ENCODE measurements at places on chromosomes 12 and 14. TPM values are rescaled to one million over a fixed set of nuclear protein-coding genes. Genes with fewer than 3 reads are reported as not detected.
A peak's percentile ranks its signal among the peaks of the same experiment; 100 is the strongest.

MRPL51 gene
- total RNA-seq = 27.3 TPM

MTA1 gene
- 42.0 TPM for total RNA-seq

AP4S1 gene
- total RNA-seq = 26.9 TPM

KRT3 gene
- not detected for total RNA-seq

ERBB3 gene
- total RNA-seq = 2.0 TPM

GABARAPL1 gene
- 44.8 TPM for total RNA-seq

DNA sequence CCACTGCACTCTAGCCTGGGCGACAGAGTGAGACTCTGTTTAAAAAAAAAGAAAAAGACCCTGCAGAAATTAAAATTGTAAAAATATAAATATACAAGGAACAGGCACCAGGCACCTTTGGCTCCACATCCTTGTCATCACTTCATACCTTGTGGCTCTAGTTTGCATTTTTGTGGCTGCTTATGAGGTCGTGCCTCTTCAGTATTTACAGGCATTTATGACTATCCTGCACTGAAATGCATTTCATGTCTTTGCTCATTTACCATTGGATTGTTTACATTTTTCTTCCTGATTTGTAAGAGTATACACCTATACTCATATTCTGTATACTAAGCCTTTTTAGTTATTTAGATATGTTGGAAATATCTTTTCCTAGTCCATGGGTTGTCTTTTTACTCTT, 20.1 kb downstream of the BICD1 start:
- DNase-seq = no peak

DNA sequence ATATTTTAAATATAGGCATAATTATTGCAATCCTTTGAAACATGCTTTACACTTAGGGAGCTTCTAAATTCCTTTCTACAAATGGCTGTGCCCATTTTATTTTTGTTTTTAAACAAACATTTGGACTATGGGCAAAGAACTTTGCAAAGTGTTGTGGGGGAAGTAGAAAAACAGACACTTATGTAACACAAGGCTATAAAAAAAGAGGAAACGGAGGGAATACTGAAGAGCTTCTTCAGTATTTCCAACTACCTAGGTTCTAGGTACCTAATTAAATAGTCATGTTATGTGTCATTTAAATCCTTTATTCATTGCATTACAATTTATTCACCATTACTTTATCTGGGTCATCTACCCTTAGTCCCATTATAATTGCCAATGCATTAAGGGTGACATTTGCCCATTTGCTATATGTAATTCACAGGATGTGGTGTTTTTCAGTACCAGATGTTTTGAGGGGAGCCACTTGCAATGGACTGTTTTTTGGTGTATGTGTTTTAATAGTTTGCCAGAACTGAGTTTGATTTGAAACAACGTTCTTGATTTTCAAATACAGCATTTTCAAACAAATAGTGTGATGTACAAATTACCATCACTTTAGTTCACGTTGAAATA, 1.5 kb upstream of the MSRB3 start:
- DNase-seq = no peak

- no peak for DNase-seq
These were observed 88.8 kb upstream of the DYRK2 start for GRCh38 chr12:67559751-67560150.

- DNase-seq = no peak
These were observed 81.7 kb downstream of the PRKAB1 start for GRCh38 chr12:119749666-119750065.

DNA sequence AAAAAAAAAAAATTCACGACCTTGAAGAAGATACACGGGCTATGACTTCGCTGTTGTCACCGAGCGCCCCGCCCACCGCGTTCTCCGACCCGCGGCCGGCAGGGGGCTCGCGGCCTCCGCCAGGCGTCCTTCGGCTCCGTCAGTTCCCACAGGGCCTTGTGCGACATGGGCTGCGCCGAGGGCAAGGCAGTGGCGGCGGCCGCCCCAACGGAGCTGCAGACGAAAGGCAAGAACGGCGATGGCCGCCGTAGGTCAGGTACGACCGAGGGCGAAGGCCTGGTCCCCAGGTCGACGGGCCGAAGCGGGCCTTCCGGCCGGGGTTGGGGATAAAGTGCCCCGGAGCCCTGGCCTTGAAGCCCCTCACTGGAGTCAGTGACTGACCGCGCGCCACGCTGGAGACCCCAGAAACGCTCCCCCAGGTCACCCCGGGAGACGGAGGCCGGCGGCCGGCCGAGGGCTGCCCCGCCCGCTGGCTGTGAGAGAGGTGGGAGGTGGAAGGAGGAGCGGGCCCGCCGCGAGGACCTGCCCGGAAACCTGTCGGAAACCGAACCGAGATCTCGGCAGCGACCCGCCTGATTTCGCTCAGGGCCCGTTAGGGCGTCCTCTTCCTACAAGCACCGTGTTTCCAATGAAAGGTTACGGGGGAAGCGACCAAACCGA, at the start of gene TXNRD1:
TXNRD1 (plus strand) TSS at position 142 of the 660 bp plus-strand sequence; CDS start at position 166, 24 bp downstream.
- DNase-seq = peak; percentile 69

DNA sequence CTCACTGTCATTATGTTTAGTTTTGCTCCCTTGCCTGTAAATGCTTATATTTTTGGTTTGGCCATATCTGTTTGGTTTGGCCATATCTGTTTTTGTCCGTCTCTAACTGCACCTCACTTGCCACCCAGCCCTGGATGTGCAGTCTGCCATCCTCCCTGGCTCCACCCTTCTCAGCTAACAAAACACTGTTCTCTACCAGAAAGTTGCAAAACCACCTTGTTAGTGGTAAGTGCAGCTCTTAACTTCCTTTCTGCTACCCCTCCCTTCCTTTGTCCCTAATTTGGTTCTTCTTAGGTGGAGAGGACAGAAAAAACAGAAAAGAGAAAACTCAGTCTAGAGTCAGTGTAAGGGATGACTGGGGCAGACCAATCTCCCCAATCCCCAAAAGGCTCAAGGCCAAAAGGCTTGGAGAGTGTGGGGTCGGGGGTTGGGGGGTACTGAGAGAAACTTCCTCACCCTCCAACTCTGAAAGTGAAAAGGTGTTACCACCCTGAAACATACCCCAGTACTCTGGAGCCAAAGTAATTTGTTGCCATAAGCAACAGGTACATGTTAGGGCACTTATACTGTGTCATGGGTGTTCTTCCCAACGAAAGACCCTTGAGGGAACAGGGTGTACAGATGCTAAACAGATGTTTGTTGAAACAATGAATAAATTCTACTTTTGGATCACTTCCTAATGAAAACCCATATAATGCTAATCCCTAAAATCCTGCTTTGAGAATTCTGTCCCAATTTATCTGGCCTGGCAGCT, 5.0 kb downstream of the BIN2 start:
- DNase-seq = no peak

DNA sequence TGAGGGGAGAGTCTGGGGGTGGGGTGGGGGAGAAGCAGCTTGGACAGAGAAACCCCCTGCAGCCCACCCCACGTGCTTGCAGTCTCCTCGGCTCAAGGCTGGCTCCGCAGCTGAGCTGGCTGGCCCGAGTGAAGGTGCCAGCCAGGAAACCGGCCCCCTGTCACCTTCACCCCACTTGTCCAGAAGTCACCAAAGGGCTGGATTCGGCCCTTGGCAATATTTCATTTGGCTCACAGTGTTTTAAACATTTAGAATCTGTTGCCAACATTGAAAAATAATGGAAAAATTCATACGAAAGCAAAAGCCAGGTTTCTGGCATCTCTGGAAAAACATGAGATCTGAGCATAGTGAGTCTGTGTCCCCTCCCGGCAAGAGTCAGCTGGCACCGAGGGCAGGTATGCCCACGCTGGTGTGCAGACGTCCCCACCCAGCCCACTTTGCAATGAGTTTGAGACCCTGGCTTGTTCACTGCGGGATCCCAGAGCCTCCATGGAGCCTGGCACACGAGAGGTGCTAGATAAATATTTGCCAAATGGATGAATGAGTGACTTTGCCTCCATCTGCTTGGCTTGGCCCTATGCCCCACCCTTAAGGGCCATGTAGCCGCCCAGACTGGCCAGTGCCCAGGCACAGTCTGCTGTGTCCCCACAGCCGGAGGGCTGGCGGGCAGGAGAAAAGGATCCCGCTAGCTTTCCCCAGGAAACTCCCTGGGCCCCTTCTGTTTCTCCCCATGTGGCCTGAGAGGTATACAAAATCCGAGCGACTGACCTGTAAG, 18.2 kb downstream of the MSI1 start:
- DNase-seq = no peak

DNA sequence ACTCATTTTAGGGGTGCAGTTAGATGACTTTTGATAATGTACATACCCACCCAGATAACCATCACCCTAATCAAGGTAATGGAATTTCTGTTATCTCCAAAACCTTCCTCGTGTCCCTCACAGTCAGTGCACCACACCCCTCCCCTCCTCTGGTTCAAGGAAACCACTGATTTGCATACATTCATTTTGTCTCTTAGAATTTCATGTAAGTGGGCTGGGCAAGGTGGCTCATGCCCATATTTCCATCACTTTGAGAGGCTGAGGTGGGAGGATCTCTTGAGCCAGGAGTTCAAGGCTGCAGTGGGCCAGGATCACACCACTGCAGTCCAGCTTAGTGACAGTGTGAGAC, 15.7 kb downstream of the ADIPOR2 start:
- no peak for DNase-seq

DNA sequence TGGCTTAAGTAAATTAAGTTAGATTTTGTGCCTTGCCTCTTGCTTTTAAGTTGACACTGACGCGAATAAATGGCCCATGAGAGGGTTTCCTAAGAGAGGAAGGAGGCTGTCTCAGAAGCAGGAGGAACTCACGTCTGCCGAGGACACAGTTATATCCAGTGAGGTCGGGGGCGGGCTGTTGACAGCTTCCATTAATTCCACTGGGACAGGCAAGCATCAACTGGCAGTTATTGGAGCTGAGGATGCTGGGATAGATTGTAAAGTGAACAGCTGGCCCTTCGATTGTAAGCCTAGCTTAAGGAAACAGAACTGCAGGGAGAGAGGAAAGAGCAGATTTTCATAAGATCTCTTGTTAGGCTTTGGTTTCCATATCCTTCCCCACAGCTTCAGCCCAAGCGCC, 399.2 kb downstream of the IPO8 start:
- DNase-seq = no peak

DNA sequence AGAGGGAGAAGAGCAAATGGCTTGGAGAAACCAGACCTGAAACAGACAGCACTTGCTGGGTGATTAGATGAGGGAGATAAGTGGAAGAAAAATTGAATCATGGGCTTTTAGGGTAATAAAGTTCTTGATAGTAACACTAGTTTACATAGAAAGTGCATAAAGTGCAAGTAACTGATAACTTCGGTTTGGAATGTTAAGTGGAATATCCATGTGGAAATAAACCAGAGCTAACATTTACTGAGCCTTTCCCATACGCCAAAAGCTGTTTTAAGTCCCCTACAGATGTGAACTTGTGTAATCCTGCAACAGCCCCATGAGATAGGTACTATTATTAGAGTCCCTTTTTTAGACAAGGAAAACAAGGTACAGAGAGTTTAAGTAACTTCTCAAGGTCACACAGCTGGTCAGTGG, 77.1 kb upstream of the NUDT4 start:
- DNase-seq = no peak

GRCh38 chr12:14410177-14410576, 44.7 kb downstream of the ATF7IP start:
- DNase-seq = no peak

Measured in frontal cortex (tissue), 4 donors.